ENCODE measurements at places on chromosomes 4 and X. TPM values are rescaled to one million over a fixed set of nuclear protein-coding genes. Genes with fewer than 3 reads are reported as not detected.

GRCh38 chr4:23477905-23478304 lies 411.9 kb downstream of the PPARGC1A start:
- DNase-seq = no peak

DNA sequence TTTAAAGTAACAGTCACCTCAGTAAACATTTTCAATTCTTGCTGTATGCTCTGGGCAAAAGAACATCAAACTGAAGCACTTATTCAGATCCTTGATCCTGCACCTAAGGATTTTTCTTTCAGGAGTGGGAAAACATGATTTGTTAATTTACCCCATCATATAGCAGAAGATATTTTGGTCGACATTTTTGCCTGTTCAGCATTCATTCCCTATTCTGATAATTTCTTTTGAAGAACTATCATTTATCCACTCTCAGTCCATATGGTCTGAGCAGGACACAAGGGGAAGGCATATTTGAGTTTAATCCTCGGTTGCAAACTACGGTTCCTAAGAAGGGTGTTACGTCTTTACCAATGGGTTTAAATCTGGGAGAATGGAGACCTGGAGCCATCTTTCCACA lies 1.2 kb upstream of the CLOCK start:
- no peak for DNase-seq

DNA sequence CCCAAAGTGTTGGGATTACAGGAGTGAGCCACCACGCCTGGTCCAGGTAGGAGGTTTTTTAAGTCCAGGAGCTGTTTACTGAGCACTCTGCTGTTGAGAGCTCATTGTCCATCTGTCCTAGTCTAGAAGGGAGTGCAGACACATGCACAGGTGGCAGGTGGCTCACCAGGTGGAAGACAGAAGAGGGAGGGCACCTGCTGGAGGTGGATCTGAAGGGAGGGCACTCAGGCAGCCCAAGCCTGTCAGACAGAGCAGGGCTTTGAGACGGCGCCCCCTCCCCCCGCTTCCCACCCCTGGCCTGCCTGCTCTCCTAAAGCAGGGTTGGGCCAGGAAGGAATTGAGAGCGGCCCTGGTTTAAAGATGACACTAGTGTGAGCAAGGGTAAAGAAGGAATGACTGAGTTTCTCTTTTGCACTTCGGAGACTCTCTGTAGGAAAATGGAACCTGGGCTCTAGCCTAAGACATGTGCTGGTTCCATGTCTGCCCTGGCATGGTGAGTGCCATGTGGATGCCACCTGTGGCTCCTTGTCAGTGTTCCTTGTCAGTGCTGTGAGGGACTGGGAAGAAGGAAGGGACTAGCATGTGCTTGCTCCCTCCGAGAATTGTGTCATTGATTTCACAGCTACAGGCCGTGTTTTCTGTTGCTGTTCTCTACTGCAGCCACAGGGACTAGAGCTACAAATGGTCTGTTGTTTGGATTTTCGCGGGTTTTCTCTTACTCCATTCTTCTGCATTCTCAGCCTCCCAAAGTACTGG lies 108.6 kb downstream of the TNIP2 start:
- DNase-seq = no peak

DNA sequence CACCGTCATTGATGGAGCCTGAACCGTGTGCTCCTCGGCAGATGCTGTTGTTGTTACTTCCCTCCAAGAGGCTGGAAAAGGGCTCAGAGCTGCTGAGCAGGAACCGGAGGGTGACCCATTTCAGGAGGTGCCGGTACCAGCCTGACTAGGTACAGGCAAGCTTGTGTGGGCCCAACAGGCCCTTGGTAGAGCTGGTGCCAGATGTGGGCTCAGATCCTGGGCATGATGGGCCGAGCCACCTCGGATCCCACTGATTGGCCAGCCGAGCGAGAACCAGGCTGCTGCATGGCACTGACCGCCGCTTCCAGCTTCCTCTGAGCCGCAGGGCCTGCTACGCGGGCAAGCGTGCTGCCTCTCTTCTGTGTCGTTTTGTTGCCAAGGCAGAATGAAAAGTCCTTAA lies 33.7 kb downstream of the NOP14 start:
- DNase-seq = no peak

GRCh38 chr4:185805262-185805802 lies 6.7 kb downstream of the SORBS2 start:
- DNase-seq = no peak

DNA sequence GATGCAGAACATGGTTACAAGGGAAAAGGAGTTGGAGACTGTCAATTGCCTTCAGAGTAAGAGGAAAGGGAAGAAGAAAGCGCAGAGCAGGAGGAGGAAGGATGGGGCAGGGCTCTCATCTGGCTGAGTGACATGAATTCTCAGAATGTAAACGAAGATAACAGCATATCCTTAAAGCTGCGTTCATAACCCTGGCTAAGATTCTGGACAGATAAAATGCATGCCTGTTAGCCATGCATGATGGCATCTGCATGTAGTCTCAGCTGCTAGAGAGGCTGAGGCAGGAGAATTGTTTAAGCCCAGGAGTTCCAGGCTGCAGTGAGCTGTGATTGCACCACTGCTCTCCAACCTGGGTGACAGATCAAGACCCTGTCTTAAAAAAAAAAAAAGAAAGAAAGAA lies 493.5 kb upstream of the PRKX start:
- no peak for DNase-seq

DNA sequence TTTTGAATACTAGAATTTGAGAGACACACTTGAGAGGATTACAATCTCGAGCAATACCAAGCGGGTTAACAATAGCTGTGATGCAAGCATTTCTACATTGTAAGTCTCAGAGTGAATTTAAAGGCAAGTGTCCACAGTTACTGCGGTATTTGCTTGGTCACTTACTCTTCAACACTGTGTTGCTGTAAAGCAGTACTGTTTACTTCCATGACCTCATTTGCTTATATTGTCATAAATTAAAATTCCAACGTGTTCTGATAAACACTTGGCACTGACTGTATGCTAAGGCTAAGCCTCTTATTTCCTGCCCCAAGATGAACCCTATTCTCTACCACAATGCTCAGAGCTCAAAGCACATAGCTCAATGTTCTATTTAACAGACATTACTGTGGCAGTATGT lies 11.1 kb downstream of the EXOC1L start:
- no peak for DNase-seq

DNA sequence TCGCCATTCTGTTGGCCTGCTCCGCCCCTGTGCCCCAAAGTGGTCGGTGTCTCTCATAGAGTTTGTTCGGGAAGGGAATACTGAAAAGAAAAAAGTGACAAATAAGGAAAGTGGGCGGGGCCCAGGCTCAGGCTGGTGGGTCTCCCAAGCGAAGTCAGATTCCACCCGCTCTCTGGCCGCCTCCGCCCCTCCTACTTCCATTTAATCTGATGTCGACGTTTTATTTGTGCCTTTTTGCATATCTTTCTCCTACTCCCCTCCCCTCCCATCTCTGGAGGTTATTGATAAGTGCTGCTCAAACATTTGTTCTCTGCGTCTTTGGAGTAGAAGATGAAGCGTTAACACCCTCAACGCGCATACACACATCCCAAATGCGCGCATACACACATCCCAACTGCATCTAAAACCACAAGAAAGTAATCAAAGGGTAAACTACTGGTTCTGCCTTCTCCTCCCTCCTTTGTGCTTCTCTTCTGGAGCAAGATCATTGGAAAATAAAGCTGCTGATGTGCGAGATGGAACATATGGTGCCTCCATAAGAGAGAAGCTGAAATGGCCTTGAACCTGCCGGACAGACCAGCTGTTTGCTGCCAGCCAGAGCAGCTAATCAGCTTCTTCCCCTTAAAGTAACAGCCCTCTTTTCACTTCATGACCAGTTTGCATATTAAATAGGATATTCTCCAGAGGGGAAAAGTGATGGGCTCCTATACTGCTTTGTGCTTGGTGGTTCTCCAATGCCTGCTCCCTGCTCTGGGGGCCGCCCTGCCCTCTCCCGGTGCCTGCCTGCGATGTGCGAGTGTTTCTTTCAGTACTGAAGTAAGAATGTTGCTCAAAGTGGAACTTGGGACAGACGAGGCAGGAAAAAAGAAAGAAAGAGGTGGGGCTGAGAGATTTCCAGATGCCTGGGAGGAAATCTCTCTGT lies 3.1 kb downstream of the MAMLD1 start:
- DNase-seq = peak; percentile 57

- DNase-seq = no peak
These were observed 1.4 kb downstream of the RAI2 start for GRCh38 chrX:17859609-17860178.

DNA sequence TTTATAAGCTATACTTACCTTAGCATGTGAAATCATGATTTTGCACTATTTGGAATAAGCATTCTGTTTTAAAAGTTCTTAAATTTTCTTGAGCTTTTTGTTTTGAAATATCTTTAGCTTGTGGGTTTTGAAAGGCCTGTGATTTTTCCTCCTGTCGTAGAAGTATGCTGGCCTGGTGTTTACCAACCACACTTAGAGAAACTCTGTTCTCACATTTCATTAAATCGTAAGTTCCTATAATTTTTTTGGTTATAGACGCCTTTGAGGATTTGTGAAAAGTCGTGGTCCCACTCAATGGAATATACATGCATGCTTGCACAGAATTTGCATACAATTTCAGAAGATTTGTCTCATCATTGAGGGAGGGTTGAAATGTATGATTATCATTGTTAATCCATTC lies 63.6 kb downstream of the PDLIM5 start:
- DNase-seq = no peak

GRCh38 chr4:182862921-182863320 lies 54.3 kb downstream of the DCTD start:
- DNase-seq = no peak

- DNase-seq = no peak
These were observed 86.2 kb upstream of the TSPAN5 start for GRCh38 chr4:98744372-98745150.

DNA sequence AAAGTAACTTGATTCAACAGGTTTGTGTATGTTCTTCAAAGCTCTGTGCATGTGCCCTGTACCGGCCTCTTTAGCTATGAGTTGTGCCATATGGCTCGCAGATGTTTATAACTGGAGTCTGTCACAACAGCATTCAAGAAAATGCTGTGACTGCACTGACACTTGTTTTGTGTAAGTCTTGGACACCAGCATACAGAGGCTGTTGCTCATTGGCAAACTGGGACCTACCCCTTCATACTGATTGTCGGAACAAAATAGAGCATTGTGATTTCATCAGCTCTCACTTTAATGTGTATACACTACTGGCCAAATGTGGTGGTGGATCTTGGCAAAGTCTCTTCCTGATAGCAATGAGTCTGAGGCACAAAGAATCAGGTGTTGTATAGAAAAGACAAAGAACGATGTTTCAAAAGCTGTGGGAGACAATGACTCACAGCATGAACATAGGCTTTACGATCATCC lies 133.9 kb downstream of the EGF start:
- DNase-seq = no peak

- DNase-seq = no peak
These were observed 138.9 kb downstream of the MAPK10 start for GRCh38 chr4:86221002-86221401.

DNA sequence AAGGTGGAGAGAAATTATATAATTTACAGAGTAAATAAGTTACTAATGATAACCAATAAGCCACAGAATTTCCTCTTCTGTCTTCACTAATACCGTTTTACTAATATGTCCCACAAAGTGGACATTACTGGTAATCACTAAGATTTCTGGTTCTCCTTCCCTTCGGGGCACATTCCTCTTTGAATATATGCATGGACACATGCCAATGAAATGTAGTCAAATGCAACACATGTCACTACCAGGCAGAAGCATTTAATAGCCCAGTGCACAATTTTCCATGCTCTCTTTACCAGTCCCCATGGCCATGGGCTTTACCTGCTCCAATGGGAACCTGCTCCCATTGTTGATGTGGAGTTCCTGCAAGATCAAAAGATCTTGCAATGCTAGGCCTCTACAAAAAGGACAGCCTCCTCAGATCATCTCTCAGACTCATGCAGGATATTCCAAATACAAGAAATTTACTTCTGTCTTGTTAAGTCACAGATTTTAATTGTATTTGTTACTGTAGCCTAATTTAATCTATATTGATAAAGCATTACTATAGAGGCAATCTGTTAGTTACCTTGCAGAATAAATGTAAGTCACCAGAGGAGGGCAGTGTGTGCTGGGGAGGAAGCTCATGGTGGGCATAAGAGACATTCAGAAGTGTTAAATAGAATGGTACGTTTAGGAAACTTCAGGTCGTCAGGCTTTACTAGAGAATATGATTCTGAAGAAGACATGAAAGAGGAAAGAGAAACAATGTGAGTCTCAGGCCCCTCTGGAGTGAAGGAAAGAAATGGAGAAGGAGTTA lies 37.1 kb upstream of the INPP4B start:
- no peak for DNase-seq

DNA sequence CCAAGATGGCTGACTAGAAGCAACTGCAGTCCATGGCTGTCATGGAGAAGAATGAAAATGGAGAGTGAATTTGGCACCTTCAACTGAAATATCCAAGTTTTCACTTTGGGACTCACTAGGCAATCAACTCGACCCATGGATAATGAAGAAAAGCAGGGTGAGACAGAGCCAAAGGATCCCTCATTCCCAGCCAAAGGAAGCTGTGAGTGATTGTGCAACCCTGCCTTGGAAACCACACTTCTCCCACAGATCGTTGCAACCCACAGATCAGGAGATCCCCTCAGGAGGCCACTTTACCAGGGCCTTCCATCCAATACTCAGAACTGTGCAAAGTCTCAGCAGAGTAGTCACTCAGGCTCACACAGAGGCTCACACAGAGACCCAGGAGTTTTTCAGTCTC lies 4.5 kb downstream of the CFAP299 start:
- DNase-seq = no peak

DNA sequence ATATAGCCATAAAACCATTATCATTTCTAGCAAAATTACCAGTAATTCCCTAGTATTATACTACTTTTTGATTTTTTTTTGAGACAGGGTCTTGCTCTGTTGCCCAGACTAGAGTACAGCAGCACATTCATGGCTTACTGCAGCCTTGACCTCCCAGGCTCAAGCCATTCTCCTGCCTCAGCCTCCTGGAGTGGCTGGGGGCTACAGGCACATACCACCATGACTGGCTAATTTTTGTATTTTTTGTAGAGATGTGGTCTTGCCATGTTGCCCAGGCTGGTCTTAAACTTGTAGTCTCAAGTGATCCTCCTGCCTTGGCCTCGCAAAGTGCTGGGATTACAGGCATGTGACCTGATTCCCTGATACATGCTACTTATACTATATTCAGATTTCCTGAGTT lies 13.7 kb downstream of the N4BP2 start:
- DNase-seq = no peak

DNA sequence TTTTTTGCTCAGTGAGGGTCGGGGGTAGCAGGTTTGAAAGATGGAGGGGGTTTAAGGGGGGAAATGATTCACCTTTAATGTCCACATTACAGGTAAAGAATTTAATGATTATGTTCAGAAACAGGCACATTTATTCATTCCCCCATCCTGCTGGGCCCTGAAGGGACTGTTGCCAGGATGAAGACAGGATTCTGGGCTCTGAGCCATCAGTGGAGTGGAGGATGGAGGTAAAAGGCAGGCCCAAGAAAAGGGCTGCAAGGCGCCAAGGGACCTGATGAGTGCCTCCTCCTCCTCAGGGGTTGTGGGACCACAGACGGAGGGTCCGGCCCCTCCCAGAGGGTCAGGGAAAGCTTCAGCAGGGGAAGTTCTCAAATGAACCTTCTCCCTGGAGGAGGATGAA lies 40.4 kb upstream of the PROM1 start:
- peak; percentile 10 for DNase-seq

The DCHS2 gene
- polyA plus RNA-seq = 6.6 TPM

The TACR3 gene
- polyA plus RNA-seq = 8.0 TPM

The ARHGEF9 gene
- 18.1 TPM for polyA plus RNA-seq

The TEX13D gene
- not detected for polyA plus RNA-seq

The SLC25A14 gene
- polyA plus RNA-seq = 6.8 TPM

The UCHL1 gene
- polyA plus RNA-seq = 26.9 TPM

The PAK3 gene
- 17.8 TPM for polyA plus RNA-seq

The BEX4 gene
- polyA plus RNA-seq = 66.7 TPM

All from muscle of arm (tissue), 14 donors.